GM12892 (cell line): ENCODE measurements at places on chromosomes 2 and 18.

DNA sequence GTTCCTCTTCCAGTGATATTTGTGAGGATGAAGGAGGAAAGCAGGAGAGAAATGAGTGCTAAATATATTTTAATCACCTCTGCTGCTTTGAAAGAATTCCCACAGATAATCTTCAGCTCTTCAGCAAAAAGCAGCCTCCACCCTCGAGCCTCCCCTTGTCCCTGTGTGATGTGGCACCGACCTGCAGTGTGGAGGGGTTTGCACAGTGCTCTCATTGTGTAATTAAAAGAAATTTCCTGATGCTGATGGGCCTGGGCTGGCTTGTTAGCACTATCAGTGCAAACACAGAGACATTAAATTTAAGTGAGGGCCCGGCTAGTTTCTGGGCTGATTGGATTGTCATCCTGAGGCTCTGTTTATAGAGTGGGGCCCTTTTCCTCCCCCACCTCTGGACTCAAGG, 53.4 kb downstream of the KIF5C start:
- no peak for DNase-seq

DNA sequence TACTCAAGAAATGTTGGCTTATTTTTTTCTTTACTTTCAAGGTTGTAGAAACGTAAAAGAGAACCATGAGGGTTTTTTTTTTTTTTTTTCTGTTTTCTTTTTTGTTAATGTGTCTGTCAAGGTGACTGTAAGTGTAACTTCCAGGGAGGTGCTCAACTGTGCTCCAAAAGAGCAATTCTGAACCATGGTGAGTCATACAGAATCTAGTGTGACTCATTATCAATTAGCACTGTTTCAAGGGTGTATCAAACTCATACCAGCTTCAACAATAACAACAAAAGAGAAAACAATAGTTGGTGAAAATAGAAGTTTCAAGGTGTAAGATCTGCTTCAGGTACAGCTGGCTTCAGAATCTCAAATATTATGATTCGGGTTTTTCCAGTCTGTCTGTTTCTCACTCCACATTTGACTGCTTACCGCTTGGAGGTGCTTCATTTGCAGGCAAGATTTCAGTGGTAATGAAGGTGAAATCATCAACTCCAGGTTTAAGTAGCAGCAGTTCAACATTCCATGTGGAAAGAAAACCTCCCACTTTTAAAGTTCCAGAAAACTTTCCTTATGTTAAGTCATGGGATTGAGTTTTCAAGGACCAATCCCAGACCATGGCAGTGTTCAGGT, 850.6 kb downstream of the CNTNAP5 start:
- DNase-seq: no peak

- DNase-seq: no peak
These were observed 342.4 kb downstream of the AKAIN1 start for GRCh38 chr18:4854671-4855070.

GRCh38 chr2:96265349-96265839, 403 bp downstream of the TMEM127 start:
- DNase-seq: no peak

DNA sequence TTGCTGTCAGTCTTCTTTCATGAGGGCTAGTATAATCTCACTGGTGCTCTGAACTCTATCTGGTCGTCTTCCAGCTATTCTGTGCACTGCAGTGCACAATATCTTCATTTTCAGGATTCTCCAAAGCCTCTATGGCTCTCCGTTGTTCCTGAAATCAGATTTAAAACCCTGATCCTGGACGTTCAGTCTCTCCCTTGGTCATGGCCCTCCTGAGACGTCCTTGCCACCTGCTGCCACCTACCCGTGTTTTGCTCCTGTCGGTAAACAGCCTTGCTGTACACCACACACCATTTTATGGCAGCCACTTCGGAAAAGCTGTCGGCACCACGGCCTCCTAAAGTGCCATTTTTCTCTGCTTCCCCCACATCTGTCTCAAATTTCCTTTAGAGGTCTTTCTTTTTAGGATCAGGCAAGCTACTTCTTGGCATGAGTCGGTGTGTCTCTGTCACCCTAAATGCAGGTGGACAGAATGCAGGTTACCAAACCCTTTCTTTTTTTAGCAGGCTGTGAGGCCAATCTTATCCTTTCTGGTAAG, 170.0 kb downstream of the HRH4 start:
- no peak for DNase-seq

DNA sequence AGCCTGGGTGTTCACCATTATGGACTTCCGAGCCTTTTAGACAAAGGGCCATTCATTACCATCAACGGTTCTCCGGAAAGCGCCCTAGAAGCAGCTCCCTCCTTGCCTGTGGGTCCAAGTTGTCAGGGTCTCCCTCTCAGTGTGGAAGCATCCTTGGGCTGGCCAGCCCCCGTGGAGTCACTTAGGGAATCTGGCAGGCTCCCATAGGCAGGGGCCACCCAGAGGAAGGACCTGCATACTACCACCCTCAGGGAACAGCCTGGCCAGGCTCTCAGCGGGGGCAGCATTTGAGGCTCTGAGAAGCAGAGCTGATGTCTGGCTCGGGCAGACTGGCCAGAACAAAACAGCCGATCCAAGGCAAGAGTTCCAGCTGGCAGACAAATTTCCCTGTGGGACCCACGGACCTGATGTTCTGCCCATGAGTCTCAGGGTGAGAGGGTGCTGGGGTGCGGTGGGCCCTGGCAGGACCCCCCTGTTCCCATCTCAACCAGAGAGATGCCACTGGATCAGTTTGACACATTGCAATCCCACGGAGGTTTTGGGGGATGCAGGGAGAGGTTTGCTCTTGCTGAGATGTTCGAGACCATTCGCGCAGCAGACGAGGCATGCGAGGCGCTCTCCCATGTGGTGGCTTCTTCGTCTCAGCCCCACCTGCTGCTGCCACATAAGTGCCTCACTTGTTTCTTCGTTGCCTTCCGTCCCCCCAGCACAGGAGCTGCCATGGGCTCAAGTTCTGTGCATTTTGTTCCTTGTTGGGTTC, 56.9 kb downstream of the ACKR3 start:
- DNase-seq: no peak

DNA sequence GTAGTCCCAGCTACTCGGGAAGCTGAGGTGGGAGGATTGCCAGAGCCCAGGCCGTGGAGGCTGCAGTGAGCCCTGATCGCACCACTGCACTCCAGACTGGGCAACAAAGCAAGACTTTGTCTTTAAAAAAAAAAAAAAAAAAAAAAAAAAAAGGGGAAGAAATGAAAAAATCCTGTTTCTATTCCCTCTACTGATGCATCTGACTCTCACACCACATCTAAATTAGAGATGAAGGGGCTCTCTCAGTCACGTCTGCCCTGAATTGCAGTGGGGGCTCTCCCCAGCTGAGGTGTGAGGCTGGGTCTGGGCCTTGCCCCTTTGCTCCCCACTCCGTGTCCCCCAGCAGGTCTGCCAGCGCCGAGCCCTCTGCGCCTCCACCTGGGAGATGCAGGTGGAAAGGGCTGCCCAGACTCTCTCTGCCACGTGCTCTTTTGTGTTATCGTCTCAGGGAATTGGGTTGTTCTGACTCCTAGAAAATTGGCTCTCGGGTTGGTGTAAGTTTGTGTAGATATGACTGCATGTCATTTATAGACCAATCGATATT, 30.2 kb downstream of the TRAPPC12 start:
- DNase-seq: no peak

GRCh38 chr2:5021136-5021535, 671.0 kb upstream of the SOX11 start:
- DNase-seq: no peak
